Upper lobe of left lung (tissue), 6 donors: ENCODE measurements at places on chromosomes 1 and 21. TPM values are rescaled to one million over a fixed set of nuclear protein-coding genes. Genes with fewer than 3 reads are reported as not detected.

The MFN2 gene
- total RNA-seq, result 76.5 TPM

DNA sequence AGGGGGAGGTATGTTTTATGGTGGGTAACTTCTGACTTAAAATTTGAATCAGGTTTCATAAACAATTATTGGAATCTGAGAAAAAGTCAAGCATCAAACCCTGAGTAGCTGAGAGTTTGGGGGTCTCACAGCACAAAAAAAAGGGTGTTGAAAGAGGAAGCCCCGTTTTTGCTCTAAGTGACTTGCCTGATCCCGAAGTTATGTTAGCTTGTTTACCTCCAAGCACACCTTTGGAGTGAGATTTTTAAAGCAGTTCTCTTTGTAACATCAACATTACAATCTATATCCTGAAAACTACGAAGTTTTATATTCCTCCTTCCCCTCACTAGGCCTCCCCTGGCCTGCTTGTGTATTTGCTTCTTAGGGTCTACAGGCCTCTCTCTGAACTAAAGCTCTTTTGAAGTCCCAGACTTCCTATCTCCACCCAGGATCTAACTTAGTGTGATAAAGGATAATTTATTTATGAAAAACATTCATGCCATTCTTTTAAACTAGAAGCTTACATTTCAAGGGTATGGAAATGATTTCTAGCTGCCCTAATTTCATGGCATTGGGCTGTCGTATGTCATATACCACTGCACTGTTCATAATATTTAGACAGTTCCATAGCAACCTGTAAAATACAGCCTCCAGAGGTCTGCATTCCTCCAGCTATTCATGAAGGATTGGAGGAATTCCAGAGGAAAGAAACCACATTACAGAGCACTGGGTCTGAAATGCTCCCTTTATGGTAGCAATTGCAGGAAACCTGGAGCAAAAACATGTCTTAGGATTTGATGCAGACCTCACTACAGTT, 36.1 kb upstream of the RGS1 start:
- H3K36me3 ChIP-seq, result no peaks in the 10 kb centered on the region
- H3K4me3 ChIP-seq, result no peak overlapping the region
- H3K27ac ChIP-seq, result peak overlapping the region; percentile 78
- no peak for DNase-seq

The VWA5B1 gene
- total RNA-seq, result 0.46 TPM

- no peak overlapping the region for H3K27ac ChIP-seq
- no peak overlapping the region for H3K4me3 ChIP-seq
- H3K36me3 ChIP-seq, result peaks cover 31% of the 10 kb centered on the region
- H3K4me1 ChIP-seq, result peaks cover 54% of the 10 kb centered on the region
These were observed 1.8 kb downstream of the MFN2 start for GRCh38 chr1:11982010-11982392.

GRCh38 chr21:42346866-42347600, 3.8 kb downstream of the TFF2 start:
- H3K27me3 ChIP-seq, result no peaks in the 10 kb centered on the region
- H3K4me3 ChIP-seq, result no peak overlapping the region
- no peak overlapping the region for H3K27ac ChIP-seq
- H3K4me1 ChIP-seq, result no peaks in the 10 kb centered on the region
- no peak for DNase-seq

The SLAMF1 gene
- 0.11 TPM for total RNA-seq

DNA sequence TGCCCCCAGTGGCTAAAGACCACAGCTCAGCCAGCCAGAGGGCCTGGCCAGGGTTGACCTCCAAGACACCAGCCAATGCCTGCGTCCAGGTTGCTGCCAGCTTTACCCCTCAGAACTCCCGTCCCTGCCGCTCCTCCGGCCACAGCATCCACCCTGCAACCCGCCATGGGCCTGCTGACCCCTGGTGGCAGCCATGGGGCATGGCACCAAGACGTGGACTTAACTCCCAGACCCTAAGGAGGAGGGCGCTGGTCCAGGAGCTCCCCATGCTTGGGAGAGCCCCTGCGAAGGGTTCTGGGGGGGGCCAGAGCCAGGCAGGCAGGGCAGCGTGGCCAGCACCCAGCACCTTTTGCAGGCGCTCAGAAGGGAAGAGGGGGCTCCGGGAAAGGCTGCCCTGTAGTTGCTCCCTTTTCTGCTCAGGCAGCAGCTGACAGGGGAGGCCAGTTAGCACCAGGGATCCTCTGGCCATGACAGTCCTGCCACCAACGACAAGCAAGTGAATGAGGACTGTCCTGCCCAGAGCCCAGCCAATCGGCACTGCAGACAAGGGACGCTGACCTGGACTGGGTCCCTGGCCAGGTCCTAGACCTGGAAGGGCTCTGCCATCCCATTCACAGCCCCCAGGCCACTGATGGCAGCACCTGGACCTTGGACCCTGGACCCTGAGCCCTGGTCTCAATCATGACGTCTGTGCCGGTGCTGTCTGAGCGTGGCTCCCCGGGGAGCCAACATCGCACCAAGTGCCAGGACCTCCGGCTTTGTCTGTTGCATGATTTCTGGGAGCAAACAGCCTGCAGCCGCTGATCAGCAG, 246.2 kb downstream of the NPHP4 start:
- no peaks in the 10 kb centered on the region for H3K4me1 ChIP-seq
- DNase-seq, result peak; percentile 48
- no peaks in the 10 kb centered on the region for H3K27me3 ChIP-seq
- no peak overlapping the region for H3K4me3 ChIP-seq
- H3K36me3 ChIP-seq, result no peaks in the 10 kb centered on the region

DNA sequence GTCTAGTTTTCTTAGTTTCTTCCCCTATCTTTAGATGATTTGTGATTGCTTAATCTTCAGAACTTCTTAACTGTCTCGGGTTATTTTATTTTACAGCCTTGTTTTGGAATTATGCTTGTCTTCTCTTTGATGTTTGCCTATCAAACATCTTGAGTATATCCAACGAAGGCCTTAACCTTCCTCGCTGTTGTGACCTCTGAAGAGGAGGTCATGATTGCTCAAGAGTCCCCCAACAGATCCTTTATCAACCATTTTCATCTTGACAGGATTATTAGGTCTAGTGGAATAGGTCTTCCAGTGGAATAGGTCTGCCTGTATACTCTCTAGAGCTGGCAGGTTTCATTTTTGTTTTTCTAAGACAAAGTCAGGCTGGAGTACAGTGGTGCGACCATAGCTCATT, 45.7 kb downstream of the UBE4B start:
- peaks cover 6% of the 10 kb centered on the region for H3K36me3 ChIP-seq
- H3K4me3 ChIP-seq, result no peak overlapping the region
- no peaks in the 10 kb centered on the region for H3K27me3 ChIP-seq
- H3K27ac ChIP-seq, result peak overlapping the region; percentile 31

The ASAP3 gene
- 47.1 TPM for total RNA-seq

GRCh38 chr21:43325968-43326715, 100.8 kb downstream of the SIK1 start:
- H3K4me3 ChIP-seq, result no peak overlapping the region
- no peaks in the 10 kb centered on the region for H3K27me3 ChIP-seq
- no peak overlapping the region for H3K27ac ChIP-seq
- no peak for DNase-seq
- peaks cover 8% of the 10 kb centered on the region for H3K4me1 ChIP-seq

DNA sequence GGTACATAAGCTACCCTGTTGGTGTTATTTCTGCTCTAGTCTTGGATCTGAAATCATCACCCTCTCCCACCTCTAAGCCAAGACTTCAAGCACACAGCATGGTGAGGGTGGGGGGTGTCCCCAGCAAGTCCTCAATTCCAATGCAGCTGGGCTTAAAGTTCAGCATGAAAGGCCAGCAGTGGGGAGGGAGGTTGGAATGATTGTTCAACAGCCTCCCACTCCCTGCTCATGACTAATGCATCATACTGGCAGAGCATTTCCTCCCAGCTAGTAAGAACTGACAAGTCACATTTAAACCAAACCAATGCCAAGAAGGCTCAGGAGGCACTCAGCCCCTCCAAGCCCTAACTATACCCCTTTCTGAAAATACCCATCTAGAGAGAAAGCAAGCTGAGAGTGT, 50.1 kb downstream of the TIAM1 start:
- no peak for DNase-seq
- H3K4me3 ChIP-seq, result no peak overlapping the region
- H3K27ac ChIP-seq, result no peak overlapping the region
- H3K4me1 ChIP-seq, result no peaks in the 10 kb centered on the region

The AGBL4 gene
- total RNA-seq, result 10.5 TPM

DNA sequence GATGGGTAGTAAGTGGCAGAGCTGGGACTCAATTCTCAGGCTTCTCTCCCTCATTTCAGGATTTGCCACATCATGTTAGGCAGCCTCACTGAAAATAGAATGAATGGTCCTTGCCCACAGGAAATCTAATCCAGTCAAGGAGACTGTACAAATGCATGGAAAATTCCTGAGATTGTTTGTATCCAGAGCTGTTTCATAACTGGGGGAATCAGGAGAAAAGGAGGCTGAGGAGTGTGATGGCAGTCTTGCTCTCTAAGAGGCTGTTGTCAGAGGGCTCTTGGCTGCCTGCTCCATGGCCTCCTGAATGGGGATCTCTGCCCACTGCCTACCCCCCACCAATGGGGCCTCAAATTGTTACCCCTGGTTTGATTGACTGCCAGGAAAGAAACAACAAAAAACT, 141.9 kb upstream of the TNR start:
- H3K27ac ChIP-seq, result no peak overlapping the region
- no peak for DNase-seq
- peaks cover 11% of the 10 kb centered on the region for H3K4me1 ChIP-seq
- no peaks in the 10 kb centered on the region for H3K27me3 ChIP-seq
- H3K36me3 ChIP-seq, result no peaks in the 10 kb centered on the region
